ENCODE measurements at places on chromosomes 4 and X. TPM values are rescaled to one million over a fixed set of nuclear protein-coding genes. Genes with fewer than 3 reads are reported as not detected.
A peak's percentile ranks its signal among the peaks of the same experiment; 100 is the strongest.

DNA sequence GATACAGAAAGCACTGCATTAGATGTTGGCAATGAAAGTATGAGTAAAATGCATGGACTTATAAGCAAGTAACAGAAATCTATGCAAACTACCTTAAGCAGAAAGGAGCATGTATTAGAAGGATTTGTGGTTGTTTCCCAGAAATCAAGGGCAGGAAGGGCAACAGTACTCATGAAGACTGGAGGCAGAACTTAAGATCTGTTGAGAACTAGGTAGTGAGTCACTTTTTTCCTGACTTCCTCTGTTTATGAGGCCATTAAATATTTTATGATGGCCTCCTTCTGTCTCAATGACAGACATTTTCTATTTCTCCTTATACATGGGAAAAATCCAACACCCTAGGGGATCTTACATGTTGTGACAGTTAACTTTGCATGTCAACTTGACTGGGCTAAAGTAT, 398.2 kb downstream of the MID1IP1 start:
- DNase-seq = no peak

- DNase-seq = no peak
Observed at GRCh38 chrX:25009407-25009806, 6.4 kb downstream of the ARX start.

The COL4A6 gene
- total RNA-seq = 109 TPM

The SLC6A14 gene
- 0.12 TPM for total RNA-seq

- DNase-seq = no peak
Observed at GRCh38 chrX:65608026-65608425, 59.4 kb upstream of the MSN start.

The NPY2R gene
- 0.06 TPM for total RNA-seq

GRCh38 chr4:122583906-122584305, 37.0 kb downstream of the IL21 start:
- no peak for DNase-seq

The CNGA2 gene
- total RNA-seq = not detected

DNA sequence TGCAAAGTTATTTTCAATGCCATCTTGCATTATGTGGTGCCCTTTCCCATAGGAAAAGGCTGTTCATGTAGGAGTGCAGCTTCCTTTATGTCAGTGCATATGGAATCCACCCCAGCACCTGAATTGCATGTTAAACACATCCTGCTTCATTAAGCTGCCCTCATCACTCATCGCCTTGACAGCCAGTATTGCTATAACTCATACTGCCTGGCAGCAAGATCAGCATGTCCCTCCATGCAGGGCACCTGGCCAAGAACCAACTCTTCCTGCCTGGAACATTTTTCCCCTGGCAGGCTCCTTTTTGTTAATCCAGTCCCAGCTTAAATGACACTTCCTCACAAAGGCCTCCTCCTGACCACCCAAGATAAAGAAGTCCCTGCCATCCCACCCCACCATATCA, 23.5 kb upstream of the CA5B start:
- DNase-seq = no peak

- DNase-seq = no peak
Observed at GRCh38 chr4:109648997-109649575, 54.2 kb downstream of the CASP6 start.

DNA sequence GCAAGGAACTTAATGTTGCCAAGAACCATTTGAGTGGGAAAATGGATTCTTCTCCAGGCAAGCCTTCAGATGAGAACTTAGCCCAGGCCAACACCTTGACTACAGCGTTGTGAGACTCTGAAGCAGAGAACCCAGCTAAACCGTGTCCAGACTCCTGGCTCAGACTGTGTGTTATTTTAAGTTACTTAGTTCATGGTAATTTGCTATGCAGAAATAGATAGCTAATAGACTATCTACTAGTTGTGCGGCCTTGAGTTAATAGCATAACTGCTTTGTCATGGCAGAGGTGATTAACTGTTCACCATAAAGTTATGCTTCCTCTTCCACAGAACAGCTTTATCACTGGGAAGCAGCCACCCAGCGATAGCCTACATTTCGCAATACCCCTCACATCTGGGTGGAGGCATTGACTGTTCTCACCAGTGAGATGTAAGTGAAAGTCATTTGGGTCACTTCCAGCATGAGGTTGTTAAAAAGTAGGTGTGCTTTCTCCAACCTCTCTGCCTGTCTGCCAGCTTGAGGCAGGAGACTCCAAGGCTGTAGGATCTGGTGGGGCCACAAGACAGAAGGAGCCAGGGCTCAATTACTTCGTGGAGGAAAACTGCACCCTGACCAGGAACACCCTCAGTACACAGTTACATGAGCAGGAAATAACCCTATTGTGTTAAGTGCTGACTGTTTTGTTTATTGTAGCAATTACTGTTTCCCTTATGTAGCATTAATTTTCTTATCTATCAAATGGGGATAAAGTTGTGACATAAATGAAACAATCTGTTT, 94.2 kb downstream of the GPAT3 start:
- peak; percentile 53 for DNase-seq

The FREM3 gene
- total RNA-seq = 0.12 TPM

DNA sequence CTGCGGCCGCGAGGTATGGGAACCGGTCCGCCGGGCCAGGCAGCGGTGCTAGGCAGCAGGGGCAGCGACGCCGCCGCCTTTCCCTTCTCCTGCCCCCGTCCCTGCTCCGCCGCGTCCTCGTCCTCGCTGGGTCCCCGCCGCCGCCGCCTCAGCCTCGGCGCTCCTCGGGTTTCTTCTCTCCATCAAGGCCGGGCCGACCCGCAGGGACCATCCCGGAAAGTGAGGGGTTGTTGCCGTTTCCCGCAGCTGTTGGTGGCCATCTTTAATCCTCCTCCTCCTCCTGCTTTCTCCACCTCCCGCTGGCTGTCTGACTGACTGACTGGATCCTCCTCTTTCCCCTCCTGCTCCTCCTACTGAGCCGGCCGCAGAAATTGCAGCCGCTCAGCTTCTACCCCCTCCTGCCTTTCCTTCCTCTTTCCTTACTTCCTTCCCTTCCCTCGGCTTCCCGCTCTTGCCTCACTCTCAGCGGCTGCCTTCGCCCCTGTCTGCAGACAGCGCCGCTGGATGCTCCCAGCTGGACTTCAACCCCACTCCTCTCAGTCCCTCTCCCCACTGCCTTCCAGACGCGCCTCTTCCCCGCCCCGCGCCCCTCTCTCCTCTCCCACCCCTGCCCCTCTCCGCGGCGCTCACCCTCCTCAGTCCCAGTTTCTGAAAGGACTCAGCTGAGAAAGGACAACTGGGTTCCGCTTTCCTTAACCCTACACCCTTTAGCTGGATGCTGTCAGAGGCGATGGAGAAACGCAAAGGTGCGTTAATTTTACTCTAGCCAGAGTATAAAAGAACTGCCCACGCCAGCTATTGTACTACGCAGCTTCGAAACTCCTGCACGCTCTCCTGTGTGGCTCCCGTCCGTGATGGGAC, at the start of gene WDFY3:
Gene WDFY3, minus strand, starts transcription at position 309 of the 861 bp plus-strand sequence. CDS start 106,099 bp downstream, outside the sequence.
- DNase-seq = peak; percentile 84

GRCh38 chr4:94208918-94209317, 1.3 kb downstream of the SMARCAD1 start:
- DNase-seq = no peak

DNA sequence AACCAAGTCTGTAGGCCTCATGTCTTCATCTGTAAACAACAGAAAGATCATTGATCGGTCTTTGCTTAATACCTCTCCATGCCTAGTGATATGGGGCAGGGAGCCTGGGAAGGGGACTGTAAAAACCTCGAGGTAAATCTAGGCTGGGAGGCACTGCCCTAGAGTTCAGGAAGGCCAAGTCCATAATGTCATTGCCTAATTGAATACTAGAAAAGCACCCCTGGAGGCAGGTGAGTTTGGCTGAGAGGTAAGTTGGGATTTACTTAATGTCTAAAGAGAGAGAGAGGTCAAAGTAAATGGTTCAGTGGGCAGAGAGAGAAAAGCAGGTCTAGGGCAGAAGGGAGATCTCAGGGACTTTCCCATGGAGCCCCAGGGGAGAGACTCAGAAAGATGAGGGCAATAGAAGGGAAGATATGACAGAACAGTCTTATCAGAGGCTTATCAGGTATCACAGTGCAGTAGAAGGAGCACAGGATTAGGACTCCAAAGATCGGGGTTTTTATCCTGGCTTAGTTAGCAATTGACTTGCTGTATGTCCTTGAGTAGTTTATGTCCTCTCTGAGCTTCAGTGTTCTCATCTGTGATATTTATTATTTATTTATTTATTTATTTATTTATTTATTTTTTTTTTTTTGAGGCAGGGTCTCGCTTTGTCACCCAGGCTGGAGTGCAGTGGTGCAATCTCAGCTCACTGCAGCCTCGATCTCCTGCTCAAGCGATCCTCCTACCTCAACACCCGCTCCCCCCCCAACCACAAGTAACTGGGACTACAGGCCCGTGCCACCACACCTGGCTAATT, 85.2 kb downstream of the SLC16A2 start:
- DNase-seq = no peak

GRCh38 chrX:30308263-30309138, 689 bp downstream of the NR0B1 start:
- DNase-seq = no peak

DNA sequence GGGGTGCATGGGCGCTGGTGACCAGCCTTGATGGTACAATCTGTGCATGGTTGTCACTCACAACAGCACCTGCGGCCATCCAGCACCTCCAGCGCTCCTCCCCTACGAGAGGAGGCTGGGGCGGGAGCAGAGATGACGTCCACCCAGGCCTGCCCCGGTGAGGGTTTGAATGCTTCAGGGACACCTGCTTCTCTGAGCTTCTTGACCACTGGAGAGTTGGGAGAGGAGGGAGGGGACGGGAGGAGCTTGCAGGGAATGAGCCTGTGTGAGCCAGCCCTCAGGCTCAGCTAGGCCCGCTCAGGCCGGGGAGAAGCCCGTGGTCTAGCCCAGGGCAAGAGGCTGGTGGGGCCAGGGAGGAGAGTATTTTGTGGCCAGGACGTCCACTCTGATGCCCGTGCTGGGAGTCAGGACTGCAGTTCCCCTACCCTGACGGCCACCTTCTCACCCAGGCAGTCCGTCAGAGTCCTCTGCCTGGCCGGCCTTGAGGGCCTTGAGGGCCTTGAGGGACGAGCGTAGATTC, 59.2 kb downstream of the CPZ start:
- DNase-seq = no peak

DNA sequence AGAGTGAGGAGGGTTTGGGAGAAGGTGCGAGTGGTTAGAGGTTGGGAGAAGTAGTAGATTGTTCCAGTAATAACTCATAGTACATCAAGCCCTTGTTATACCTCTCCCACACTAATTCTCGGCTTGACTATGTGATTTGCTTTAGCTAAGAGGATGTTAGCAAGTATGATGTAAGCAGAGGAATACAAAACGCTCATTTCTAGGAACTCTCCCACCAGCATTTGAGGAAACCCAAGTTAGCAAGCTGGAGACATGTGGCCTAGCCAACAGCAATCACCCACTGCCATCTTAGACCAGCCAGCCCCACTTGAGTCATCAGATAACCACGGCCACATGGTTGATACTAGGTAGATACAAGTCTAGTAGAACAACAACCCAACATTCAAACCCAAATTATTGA, 14.2 kb downstream of the FTHL17 start:
- no peak for DNase-seq

The GNRHR gene
- not detected for total RNA-seq

The PNCK gene
- total RNA-seq = 28.3 TPM

DNA sequence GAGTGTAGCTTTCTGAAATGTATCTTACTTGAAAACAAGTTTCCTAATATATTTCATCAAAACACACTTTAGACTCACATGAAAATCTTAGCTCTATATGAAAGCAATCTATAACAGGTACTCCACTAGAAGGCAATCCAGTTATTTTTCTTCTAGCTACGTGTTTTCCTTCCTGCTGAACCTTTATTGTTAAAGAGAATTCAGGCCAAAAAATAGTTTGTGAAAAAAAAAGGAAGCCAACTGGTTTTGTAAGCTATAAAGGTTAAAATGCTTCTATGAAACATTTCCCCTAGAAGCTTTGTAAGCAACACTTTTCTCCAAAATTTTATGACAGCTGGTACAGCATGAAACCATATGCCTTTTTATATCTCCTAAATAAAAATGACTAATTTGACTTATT, 304.7 kb upstream of the DIAPH2 start:
- DNase-seq = no peak

The RNF128 gene
- 144 TPM for total RNA-seq
